ENCODE measurements at places on chromosomes 11 and 22.

DNA sequence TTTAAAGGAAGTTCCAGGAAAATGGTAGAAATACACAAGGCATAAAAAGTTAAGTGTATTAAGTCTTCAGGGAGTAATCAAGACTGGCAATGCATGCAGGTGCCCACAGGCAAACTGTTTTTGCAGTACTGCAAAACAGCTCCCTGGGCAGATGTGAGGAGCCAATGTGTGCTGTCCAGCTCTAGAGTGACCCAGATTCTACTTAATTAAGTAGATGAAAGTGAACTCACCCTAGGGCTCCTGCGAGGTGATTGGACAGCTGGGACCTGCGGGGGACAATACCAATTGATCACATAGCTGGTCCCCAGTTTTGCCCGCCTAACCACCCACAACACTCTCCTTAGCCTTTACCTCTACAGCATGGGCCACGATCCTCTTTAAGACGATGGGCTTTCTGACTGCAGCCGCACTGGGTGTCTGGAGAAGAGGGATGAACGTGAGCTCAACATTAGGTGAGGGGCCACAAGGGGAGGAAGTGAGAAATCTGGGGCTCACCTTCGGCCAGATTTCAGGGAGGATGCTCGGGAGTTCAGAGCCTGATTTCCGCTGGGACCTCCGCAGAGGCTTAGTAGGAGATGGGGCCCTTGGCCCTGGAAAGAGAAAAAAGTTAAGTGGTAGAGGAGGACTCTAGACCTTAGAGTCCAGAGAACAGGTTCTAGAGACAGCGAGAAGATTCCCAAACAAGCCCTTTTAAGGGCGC is 556 bp downstream of the CDCA5 start:
- no peak for DNase-seq

DNA sequence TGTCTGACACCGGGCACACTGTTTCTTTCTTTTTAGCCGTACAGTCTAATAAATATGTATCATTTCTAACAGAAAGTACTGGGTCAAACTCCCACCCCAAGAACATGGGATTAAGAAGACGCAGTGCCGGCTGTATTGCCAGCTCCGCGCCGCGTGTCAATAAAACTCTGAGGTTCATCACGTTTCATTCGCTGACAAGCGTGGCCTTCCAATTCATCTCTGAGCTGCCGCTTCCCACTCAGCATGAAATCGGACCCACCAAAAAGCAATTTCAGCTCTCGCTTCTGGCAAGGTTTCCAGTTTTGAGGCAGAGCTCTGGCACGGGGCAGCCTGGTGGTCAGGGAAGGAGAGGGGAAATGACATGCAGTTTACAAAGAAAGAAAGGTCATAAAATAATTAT is 819.8 kb downstream of the OPCML start:
- no peak for DNase-seq

DNA sequence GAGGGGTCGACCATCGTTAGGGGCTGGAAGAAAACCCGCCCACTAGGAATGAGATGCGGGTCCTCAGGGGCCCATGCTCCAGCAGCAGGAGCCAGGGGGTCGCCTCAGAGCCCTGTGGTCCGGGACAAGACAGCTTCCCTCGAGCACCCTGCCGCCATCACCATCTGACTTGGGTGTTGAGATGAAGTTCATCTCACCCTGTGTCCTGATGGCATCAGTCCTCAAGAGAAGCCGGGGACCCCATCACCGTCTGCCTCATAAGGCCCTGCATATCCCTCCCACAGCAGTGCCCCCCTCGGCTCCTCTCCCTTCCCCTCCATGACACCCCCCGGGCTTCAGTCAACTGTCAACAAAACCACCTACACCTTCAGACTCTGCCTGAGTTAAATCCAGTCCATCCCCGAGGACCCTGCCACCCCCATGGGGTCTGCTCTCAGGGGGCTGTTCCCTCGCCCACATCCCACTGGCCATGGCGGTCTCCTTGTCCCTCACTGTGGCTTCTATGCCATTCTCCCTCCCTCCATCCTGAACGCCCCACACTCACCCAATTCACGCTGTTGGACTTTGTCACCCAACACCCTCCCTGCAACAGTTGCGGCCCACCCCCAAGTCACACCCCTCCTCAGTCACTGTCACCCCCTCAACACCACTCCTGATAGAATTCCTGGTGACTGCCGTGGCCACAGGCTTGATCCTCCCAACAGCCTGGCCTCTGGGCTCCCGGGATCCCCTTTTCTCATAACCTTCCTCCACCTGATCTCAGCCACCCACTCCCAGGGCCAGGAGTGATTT is 87.7 kb upstream of the RTL6 start:
- DNase-seq: no peak

- no peak for DNase-seq
Observed at GRCh38 chr11:12968101-12968500, 41.0 kb upstream of the RASSF10 start.

- no peak for DNase-seq
Observed at GRCh38 chr11:114019046-114019445, 40.5 kb upstream of the ZBTB16 start.

- DNase-seq: no peak
Observed at GRCh38 chr11:104881117-104881794, 17.0 kb downstream of the CASP12 start.

GRCh38 chr11:17508306-17508705 is 31.7 kb upstream of the ABCC8 start:
- DNase-seq: no peak

DNA sequence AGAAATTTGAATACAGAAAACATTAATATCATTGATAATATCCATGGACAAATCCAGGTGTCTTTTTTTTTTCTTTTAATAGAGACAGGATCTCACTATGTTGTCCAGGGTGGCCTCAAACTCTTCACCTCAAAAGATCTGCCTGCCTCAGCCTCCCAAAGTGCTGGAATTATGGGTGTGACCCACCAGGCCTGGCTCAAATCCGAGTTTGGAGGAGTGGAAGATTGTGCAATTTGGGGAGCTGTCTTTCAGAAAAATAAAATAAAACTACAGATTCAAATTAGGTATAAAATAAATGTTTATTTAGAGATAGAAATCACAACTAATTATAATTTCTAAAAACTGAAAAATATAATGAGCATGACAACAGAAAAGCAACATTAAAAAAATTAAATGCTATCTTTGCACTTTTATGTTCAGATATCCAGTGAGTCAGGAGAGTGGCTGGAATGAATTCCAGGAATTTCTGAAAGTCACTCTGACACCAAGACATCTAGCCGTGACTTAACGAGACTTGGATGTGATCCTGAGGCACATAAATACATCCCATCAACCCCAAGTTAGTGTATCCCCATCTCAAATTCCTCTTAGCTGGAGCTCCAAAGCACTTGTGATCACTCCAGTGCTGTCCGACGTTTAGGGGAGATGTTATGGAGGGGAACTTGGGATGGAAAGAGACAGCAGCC is 128.6 kb upstream of the THY1 start:
- DNase-seq: no peak

All from activated CD4-positive, CD25-positive, alpha-beta regulatory T cell (primary cell).